Lung (tissue), 17 donors: ENCODE measurements at places on chromosomes 2 and 18. TPM values are rescaled to one million over a fixed set of nuclear protein-coding genes. Genes with fewer than 3 reads are reported as not detected.

Gene COL3A1
- polyA plus RNA-seq, result 45.3 TPM

Gene ZNF892
- 0.50 TPM for polyA plus RNA-seq

Gene YIPF4
- polyA plus RNA-seq, result 16.4 TPM

Gene UGT1A5
- polyA plus RNA-seq, result not detected

Gene SGPP2
- polyA plus RNA-seq, result 3.9 TPM

Gene MRO
- polyA plus RNA-seq, result 0.24 TPM

Gene VWC2L
- polyA plus RNA-seq, result 0.04 TPM

Gene SP5
- polyA plus RNA-seq, result 1.6 TPM

Gene UGT1A7
- polyA plus RNA-seq, result 0.45 TPM

Gene FTCDNL1
- polyA plus RNA-seq, result 1.6 TPM

Gene SP140L
- 15.2 TPM for polyA plus RNA-seq

Gene UGT1A4
- polyA plus RNA-seq, result 0.02 TPM

Gene PDE11A
- not detected for polyA plus RNA-seq

Gene SNORC
- polyA plus RNA-seq, result 1.6 TPM

Gene CNTNAP5
- not detected for polyA plus RNA-seq

Gene SCYGR4
- polyA plus RNA-seq, result not detected

Gene STEAP3
- polyA plus RNA-seq, result 8.1 TPM

Gene GREB1L
- 0.55 TPM for polyA plus RNA-seq

Gene MARCHF4
- polyA plus RNA-seq, result 0.04 TPM

Gene SERPINB13
- 0.20 TPM for polyA plus RNA-seq

Gene INO80D
- 3.2 TPM for polyA plus RNA-seq

Gene ANTXR1
- 13.4 TPM for polyA plus RNA-seq

Gene POTEE
- polyA plus RNA-seq, result not detected

Gene NAT8
- polyA plus RNA-seq, result not detected

Gene RGPD4
- polyA plus RNA-seq, result not detected

Gene MITD1
- 57.1 TPM for polyA plus RNA-seq

Gene SGO2
- polyA plus RNA-seq, result 0.57 TPM

Gene DSG1
- not detected for polyA plus RNA-seq

Gene TFPI
- 169 TPM for polyA plus RNA-seq

Gene UCN
- polyA plus RNA-seq, result 2.0 TPM

Gene CEP192
- polyA plus RNA-seq, result 14.2 TPM

Gene ITPRIPL1
- polyA plus RNA-seq, result 1.1 TPM

Gene GNLY
- polyA plus RNA-seq, result 13.6 TPM

Gene STARD6
- not detected for polyA plus RNA-seq

Gene RIT2
- polyA plus RNA-seq, result not detected

Gene RNMT
- 12.0 TPM for polyA plus RNA-seq

Gene RBM43
- polyA plus RNA-seq, result 3.6 TPM

Gene CLIP4
- 17.4 TPM for polyA plus RNA-seq

Gene TRABD2A
- 2.1 TPM for polyA plus RNA-seq
